ENCODE measurements at places on chromosomes 13 and 19. TPM values are rescaled to one million over a fixed set of nuclear protein-coding genes. Genes with fewer than 3 reads are reported as not detected.

The HSD17B14 gene
- total RNA-seq, result 20.9 TPM

The CYP4F22 gene
- total RNA-seq, result not detected

DNA sequence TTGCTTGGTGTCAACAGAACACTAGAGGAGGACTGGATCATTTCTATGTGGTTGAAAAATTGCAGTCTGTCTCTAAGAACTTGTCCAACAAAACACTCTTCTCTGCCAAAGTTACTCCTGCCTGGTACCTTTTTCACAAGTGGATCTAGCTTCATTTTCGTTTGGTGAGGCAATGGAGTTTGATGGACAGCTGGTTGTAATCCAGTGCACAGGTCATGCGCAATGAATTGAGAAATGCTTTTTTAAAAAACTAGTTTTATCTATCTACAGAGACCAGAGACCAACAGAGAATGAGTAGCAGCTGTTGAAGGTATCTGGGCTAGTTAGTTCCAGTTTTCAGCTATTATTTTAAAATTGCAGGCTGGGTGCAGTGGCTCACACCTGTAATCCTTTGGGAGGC lies 12.0 kb upstream of the KBTBD6 start:
- no peak for DNase-seq

The CBARP gene
- total RNA-seq, result 4.4 TPM

- peak; percentile 0 for DNase-seq
Observed at GRCh38 chr13:91078093-91078679, 269.3 kb upstream of the MIR17HG start.

DNA sequence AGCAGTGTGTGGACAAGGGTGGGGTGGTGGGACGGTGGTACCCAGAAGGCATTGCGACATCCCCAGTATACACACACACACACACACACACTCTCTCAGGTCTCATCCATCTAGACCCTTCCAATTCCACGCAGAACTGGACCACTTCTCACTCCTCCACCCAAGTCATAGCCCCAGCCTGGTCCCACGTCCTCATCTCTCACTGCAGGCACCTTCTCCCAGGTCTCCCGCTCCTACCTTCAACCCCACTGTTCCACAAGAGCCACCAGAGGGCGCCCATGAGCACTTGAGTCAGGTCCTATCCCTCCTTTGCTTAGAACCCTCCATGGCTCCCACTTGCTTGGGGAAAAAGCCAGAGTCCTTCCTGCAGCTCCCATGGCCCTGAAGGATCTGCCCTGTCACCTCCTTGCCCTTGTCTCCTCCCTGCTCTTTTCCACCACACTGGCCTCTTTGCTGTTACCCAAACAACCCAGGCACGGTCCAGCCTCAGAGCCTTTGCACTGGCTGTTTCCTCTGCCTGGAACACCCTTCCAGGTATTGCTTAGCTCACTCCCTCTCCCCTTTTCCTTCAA lies 62.6 kb downstream of the IER2 start:
- peak; percentile 64 for DNase-seq

DNA sequence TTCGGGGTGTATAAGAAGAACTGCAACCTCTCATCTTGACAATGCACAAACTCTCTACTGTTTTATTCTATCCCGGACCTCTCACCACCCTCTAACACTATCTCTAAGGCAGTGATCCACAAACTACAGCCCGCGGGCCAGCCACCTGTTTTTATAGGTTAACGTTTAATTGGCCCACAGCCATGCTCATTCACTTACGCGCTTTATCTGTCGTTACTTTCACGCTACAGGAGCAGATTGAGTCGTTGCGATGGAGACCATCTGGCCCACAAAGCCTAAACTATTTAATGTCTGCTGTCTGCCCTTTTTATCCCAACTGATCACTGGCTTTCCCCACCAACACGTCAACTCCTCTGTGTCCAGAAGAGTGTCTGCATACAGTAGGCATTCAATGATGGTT lies 158.9 kb downstream of the CACNA1A start:
- no peak for DNase-seq

The TEX26 gene
- total RNA-seq, result not detected

GRCh38 chr13:42275506-42275905 lies 3.6 kb downstream of the AKAP11 start:
- no peak for DNase-seq

GRCh38 chr19:50326101-50326664 lies 3.0 kb downstream of the KCNC3 start:
- no peak for DNase-seq

Measured in M059J (cell line).